ENCODE measurements at places on chromosomes 3 and 15. TPM values are rescaled to one million over a fixed set of nuclear protein-coding genes. Genes with fewer than 3 reads are reported as not detected.

GRCh38 chr15:92460023-92460422, 66.3 kb downstream of the ST8SIA2 start:
- DNase-seq = no peak

GRCh38 chr15:66149871-66150270, 103.7 kb downstream of the MEGF11 start:
- no peak for DNase-seq

DNA sequence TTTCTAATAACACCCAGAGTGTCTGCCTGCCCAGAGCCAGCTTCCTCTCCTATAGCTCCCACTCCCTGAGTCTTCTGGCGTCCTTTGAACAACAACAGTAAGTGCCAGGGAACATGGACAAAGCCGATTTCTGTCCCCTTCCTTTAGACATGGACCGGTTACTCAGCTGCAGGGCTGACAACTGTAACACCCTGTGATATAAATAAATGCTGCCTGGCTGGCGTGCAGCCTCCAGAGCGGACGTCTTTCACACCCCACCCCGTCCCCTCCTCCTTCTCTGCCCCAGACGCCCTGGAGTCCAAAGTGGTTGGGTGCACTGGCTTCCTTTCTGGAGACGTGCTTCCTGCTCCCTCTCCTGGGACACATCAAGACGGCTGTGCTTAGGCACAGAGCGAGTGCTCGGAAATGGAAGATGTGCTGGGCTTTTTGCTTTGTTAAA, 281.9 kb upstream of the LRRFIP2 start:
- peak; percentile 93 for DNase-seq

DNA sequence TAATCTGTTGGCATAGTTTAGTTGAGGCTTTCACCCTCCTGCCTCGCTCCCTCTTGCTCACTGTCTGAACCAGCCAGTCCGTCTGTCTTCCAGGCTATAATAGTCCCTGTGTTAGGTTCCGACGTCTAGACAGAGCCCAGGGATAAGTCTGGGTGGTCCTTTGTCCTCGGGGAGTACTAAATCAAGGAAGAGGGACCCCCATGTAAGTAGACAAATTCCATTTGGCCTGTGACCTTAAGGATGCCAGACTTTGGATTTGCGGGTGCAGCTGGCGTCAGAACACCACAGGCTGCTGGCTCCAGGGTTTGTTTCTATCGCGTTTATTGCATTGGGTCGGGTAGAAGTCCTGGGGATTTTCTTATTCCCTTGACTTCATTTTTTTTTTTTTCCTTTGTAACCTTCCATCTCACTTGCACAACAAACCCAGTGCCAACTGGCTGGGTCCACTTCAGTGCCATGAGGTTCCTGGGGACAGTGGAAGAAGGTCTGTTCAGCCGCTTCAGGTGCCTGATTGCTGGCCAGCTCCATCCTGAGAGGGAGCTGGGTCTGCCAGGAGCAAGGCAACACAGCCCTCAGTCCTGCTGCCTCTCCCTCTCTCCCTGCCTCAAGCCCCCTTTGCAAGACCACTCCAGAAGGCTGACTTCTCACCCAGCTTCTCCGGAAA, 95.4 kb upstream of the KLHL25 start:
- no peak for DNase-seq

GRCh38 chr15:72968531-72968922, 83.7 kb upstream of the NEO1 start:
- DNase-seq = no peak

- DNase-seq = no peak
These were observed 373.8 kb upstream of the ROBO1 start for GRCh38 chr3:80141557-80141956.

GRCh38 chr15:99328106-99329072, 77.1 kb downstream of the LRRC28 start:
- DNase-seq = no peak

- no peak for DNase-seq
These were observed 77.2 kb downstream of the FAM81A start for GRCh38 chr15:59515190-59515589.

LRRIQ4 gene
- polyA plus RNA-seq = not detected

CCDC174 gene
- 13.2 TPM for polyA plus RNA-seq

CAMKV gene
- 0.12 TPM for polyA plus RNA-seq

DNA sequence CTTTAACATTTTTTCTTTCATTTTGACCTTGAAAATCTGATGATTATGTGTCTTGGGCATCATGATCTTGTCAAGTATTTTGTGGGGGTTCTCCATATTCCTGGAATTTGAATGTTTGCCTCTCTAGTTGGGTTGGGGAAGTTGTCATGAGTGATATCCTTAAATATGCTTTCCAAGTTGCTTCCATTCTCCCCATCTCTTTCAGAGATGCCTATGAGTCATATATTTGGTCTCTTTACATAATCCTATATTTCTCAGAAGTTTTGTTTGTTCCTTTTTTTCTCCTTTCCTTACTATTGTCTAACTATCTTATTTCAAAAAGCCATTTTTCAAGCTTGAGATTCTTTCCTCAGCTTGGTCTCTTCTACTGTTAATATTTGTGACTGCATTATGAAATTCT, 69.0 kb upstream of the CCDC80 start:
- DNase-seq = no peak
